Right atrium auricular region (tissue), 2 donors: ENCODE measurements at places on chromosomes 2 and 18.

GRCh38 chr2:105820691-105821090, 76.0 kb downstream of the NCK2 start:
- no peak for DNase-seq

DNA sequence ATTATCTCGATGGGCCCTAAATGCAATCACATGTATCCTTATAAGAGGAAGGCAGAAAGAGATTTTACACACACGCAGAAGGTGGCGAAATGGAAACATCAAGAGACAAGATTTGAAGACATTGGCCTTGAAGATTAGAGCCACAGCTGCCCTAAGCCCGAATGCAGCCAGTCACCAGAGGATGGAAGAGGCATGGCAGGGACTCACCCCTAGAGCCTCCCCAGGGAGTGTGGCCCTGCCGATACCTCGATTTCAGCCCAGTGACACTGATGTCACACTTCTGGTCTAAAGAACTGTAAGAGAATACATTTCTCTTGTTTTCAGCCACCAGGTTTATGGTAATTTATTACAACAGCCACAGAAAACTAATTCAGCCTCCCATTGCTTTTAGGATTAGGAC, 17.4 kb downstream of the TTC39C start:
- DNase-seq = no peak

DNA sequence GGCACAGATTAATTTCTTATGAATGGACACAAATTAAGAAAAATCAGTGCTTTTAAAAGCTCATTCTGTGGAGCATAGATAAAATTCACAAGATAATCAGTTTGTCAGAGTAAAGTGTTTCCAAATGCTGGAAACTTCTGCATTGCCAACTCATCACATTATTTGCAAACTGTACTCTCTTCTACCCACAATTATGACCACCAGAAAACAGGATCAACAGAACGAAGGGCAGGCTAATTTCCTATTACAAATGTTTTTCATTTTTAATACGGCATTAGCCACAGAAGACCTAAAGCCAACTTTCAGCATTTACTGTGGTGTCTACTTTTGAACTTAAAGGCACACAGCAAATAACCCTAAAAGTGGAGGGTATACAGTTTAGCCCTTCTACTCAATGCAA, 6.0 kb downstream of the IRS1 start:
- DNase-seq = no peak

GRCh38 chr2:186639939-186640338, 50.1 kb downstream of the ITGAV start:
- no peak for DNase-seq

DNA sequence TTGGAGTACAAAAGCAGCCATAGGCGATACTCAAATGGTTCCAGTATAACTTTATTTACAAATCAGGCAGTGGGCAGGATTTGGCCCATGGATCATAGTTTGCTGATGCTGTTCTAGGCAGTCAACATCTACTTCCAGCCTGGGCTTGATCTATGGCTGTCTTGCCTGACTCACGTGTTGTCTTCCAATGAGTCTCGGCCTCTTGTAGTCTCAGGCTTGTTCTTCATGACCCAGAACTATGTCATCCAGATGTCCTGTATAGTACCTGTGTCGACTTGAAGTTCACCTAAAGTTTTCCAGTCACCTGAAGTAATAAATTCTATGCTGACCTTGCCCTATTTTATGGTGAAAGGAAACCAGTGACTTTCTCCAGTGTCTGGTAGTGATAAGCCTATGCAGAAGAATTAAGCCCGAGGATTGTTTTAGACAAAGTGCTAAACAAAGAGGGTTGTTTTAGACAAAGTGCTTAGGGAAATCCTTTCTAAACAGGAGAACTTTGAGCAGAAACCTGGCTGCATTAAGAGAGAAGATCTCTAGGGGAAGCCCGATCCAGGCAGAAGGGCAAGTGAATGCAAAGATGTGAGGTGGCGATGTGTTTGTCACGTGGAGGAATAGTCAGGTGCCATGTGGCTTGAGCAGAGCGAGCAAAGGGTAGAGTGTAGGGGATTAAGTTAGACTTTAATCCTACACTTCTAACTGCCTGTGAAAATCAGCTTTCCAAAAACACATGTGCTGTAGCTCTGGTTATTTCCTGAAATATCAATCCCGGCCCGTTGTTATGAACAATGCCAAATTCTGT, 8.5 kb upstream of the THNSL2 start:
- DNase-seq = no peak

DNA sequence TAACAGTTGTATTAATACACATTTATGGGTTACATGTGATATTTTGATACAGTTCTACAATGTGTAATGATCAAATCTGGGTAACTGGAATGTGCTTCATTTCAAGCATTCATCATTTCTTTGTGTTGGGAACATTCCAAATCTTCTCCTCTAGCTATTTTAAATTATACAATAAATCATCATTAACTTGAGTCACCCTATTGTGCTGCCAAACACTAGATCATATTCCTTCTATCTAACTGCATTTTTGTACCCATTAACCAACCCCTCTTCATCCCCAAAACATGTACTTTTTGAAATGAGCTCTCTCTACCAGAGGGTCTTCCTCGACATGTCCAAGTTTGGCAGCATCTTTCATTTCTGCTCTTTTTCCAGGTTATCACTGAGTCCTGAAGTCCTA, 81.1 kb upstream of the TTC39C start:
- no peak for DNase-seq

DNA sequence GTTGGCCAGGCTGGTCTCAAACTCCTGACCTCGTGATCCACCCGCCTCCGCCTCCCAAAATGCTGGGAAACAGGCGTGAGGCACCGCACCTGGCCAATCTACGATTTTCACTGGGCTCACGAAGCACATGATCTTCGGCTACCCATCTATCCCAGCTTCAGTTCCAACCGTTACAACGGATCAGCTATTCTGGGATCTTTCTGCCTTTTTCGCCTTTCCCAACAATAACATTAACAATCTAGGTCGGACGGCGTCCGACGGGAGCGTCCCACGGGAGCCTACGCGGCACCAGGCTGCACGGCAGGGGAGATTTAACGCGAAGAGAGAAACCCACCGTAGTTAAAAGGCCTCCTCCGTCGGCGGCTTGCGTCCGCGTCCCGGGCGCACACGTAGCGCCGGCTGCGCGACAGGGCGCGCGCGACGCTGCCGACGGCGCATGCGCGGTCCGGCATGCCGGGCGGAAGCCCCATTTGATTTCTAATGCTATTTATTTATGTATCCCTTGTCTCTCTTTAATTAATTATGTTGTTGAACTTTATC, at the start of gene MSL3B:
TSS of gene MSL3B (minus strand) at position 394 of the 540 bp plus-strand sequence.
- DNase-seq = no peak

- DNase-seq = no peak
Observed at GRCh38 chr2:70630761-70631160, 77.1 kb upstream of the TGFA start.
